ENCODE measurements at places on chromosomes 12 and 14.

DNA sequence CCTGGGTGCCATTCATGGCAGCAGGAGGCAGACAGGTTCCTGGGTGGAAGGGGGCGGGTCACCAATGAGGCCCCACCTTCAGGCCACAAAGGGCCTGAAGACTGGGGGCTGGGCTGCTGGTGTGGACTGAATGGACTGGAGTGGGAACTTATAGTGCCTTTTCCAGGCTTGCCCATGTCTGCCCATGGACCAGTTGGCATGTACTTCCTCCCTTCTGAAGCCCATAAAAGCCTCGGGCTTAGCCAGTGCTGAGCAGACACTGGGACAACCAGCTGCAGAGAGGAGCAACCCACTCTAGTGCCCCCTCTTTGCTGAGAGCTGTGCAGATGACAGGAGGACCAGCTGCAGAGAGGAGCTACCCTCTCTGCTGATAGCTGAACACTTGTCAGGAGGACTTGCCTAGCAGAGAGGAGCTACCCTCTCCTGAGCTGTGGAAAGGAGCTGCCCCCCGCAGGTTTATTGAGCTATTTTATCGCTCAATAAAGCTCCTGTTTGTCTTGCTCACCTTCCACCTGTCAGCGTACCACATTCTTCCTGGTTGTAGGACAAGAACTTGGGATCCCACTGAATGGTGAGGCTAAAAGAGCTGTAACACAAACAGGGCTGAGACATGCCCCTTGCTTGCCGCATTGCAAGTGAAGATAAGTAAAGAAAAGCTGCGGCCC, 34.0 kb downstream of the APAF1 start:
- DNase-seq = no peak

DNA sequence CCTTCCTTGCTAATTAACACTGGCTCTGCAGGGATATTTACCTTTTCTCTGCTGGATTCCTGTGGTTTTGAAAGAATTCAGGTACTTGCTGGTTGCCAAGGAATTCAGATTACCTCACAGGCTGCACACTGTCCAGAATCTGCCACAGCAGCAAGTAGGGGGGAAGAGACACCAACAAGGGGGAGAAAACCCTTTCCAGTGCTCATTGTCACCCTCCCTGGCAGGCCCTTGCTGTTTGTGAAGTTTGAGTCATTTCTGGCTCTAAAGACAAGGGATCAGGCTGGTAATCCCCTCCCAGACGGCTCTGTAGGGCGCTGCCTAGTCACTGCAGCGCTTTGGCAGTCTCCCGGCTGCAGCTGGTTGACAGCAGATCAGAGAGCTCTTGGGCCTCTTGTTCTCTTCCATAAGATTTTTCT, 50.8 kb downstream of the TTLL5 start:
- DNase-seq = peak; percentile 86

GRCh38 chr12:3219233-3219632, 142.1 kb downstream of the TSPAN9 start:
- DNase-seq = no peak

DNA sequence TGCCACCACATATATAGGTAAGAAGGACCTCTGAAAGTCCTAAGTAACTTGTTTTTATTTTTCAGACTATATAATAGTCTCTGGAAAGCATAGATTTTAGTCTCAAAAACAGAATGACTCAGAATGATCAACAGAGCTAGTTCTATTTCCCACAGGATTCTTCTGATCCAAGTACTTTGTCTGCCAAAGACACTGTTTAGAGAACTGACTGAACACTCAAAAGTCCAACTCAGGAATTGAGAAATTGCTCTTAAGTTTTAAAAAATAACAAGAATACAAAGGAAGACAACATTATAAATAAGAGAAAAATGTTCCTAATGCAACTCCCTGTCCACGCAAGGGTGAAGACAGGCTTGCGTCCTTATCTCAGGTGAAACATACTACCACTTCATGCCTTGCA, 29.0 kb downstream of the LGMN start:
- DNase-seq = peak; percentile 46

DNA sequence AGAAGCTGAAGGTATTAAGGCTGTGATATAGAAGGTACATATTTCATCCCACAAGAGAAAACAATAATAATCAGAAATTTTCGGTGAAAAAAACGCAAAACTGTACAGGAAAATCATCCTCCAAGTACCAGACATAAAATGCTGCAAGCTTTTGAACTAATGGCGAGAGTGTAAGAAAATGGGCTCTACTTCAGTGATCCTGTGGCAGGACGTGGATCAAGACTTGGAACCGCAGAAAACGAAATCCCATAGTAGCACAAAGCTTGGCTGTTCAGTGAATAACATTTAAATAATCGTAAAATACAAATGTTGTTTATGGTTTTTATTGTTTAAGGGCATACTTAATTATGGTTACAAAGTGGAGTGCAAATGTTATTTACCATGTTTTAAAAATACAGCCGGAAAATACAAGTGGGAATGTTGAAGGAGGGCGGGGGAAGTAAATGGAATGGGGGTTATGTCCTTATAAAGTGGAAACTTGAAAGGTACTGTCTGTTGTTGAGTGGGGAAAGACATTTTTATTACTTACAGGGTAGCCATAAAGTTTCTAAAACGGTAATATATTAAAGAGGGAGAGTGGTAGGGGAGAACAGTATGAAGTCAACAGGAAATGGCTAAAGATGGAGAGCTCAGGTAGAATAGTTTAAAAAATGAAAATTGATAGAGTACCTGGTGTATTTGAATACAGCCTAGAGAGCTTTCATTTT, 1.1 kb downstream of the SMIM10L1 start:
- peak; percentile 33 for DNase-seq

DNA sequence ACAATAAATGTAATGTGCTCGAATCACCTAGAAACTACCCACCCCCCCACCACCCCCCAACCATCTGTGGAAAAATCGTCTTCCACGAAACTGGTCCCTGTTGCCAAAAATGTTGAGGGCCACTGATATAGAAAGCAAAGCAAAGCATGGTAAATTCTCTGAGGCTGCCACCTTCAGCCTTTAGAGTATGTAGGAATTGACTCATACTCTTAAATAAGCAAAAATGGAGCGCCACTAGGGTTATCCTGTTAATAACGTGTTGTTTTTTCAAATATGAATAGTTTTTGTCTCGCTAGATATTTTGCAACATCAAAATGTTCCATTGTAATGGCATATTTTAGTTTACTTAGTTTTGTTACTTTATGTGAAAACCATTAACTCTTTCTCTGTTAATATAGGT, 18.2 kb downstream of the DYNC1H1 start:
- DNase-seq = no peak

DNA sequence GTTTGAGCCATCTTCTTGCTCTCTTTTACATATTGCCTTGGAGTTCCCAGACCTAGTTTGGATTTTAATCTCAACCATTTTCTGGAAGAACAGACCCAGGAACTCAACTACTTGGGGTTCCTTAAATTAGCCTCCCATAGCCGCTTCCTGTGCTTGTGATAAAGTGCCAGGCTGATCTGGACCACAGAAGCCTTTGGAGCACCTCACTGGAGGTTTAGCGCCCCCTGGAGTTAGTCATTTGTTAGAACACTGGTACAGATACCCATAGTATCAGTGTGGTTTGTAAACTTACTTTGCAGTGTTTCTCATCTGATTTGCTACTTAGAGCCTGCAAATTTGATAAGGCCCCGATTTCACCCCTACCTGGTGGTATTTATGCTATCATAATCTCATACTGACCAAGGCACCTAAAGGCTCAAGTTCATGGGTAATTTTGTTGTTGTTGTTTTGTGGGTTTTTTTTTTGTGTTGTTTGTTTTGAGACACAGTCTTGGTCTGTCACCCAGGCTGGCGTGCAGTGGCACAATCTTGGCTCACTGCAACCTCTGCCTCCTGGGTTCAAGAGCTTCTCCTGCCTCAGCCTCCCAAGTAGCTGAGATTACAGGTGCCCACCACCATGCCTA, 3.7 kb downstream of the UNC119B start:
- DNase-seq = peak; percentile 76

GRCh38 chr14:98512501-98513251, 759.3 kb downstream of the BCL11B start:
- no peak for DNase-seq

DNA sequence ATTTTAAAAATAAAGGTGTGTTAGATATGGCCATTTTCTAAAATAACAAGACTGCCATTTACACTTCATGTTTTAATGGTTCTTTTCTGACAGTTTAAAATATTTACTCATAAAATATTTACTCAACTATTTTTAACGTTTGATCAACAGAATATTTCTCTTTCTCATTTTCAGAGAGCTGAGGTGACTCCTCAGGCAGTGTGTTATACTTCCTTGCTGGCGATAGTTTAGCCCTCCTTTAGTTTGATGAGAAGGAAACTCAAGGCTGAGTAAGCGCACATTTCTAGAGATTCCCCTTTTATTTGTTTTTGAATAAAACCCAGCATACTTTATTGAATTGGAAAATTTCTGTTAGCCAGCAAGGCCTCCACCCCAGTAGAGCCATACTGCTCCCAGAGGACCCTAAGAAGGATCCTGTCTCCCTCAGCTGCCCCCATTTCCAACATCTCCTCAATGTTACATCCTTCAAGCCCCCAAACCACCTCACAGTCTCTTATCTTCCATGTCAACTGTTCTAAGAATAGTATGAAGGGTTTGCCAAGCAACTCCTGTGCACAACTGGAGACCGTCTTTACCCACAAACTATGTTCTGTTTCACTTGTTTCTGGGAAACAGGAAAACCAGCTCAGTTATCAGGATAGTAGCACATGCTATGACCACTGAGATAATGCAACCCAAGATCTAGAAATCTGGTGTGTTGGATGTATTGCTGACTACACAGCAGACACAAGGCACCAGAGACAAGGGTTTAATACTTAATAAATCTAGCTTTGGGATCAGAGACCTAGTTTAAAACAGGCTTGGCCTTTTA, 129.5 kb downstream of the STXBP6 start:
- DNase-seq = peak; percentile 70

DNA sequence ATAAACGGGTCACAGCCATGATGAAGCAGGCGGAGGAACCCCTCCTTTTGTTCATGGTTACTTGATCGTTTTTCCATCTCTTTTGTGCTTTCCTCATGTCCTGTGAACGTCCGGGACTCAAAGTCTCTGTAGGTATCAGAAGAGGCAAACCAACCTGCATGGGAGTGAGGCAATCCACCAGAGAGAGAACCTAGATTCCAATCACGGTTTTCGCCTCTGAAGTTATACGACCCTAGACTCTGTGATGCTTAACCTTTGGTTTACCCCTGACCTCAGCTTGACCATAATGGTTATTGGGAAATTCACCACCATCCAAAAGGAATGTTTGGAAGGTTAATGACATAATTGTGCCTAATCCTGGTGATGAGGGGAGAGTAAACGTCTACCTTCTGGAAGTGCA, 186.8 kb upstream of the PRICKLE1 start:
- DNase-seq = no peak

- no peak for DNase-seq
Observed at GRCh38 chr14:101474563-101475455, 86.5 kb upstream of the DIO3 start.

DNA sequence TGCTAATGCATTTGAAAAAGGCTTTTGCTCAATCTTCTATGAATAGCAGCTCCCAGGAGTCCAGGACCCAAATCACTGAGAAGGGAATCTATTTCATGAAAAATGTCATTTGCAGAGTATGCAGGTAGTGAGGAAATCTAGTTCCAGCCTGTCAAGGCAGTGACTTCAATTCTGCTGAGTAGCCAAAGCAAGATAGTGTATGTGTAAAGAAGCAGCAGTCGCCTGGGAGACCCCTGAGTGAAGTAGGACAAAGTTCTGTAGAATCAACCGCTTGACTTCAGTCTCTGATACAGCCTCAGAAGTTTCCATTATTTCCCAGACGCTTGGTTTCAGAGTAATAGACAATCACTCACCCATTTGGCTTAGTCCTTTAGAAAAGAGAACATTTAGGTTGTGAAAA, 435.6 kb upstream of the LRFN5 start:
- no peak for DNase-seq

DNA sequence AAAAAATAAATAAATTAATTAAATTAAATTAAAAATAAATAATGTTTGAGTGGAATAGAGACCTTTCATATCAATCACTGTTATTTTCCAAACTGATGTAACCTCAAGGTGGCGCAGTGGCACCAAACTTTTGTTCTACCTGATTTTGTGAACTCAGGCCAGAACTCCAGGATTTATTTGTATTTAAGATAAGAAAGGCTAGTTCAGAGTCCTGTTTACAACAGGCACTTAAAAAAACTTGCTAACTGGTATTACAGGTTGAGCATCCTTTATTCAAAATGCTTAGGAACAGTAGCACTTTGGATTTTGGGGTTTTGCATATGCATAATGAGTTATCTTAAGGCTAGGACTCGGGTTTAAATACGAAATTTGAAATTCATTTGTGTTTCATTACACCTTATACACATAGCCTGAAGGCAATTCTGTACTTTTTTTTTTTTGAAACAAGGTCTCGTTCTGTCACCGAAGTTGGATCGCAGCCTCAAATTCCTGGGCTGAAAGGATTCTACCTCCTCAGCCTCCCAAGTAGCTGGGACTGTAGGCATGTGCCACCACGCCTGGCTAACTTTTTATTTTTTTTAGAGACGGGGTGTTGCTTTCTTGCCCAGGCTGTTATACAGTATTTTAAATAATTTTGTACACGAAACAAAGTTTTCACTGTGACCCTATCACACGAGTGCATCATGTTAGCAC, 32.4 kb downstream of the YY1 start:
- DNase-seq = peak; percentile 49

- no peak for DNase-seq
Observed at GRCh38 chr12:26042645-26043044, 82.2 kb downstream of the BHLHE41 start.

GRCh38 chr14:69040353-69040752, 61.3 kb upstream of the ACTN1 start:
- no peak for DNase-seq

- DNase-seq = no peak
Observed at GRCh38 chr12:126437934-126438333, 1372.7 kb downstream of the AACS start.

- DNase-seq = no peak
Observed at GRCh38 chr12:95258803-95259202, 41.2 kb downstream of the VEZT start.

GRCh38 chr14:100654025-100654813, 67.0 kb upstream of the BEGAIN start:
- no peak for DNase-seq

GRCh38 chr12:116718655-116719454, 19.0 kb downstream of the SPRING1 start:
- DNase-seq = peak; percentile 54

DNA sequence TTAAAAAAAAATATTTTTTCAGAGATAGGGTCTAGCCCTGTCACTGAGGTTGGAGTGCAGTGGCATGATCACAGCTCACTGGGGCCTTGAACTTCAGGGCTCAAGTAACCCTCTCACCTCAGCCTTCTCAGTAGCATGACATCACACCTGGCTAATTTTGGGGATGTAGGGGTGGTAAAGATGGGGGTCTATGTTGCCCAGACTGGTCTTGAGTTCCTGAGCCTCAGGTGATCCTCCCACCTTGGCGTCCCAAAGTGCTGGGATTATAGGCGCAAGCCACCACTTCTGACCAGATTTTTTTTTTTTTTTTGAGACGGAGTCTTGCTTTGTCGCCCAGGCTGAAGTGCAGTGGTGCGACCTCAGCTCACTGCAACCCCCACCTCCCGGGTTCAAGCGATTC, 80.9 kb downstream of the HECTD1 start:
- no peak for DNase-seq
